Occipital lobe (tissue), 3 donors: ENCODE measurements at places on chromosomes 3 and 15.

GRCh38 chr15:98920091-98920880 is 87.3 kb downstream of the PGPEP1L start:
- DNase-seq: no peak

DNA sequence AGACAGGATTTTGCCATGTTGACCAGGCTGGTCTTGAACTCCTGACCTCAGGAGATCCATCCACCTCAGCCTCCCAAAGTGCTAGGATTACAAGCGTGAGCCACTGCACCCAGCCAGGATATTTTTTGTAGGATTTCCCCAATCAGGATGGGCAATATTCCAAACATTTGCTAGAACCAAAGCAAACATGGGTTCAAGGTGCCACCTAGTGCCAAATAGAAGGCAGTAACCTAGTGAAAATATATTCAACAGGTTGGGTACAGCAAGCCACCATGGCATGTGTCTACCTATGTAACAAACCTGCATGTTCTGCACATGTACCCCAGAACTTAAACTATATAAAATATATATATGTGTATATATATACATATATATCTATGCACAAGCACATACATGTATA is 185.9 kb upstream of the CADM2 start:
- no peak for DNase-seq

GRCh38 chr3:185759512-185759911 is 65.3 kb downstream of the IGF2BP2 start:
- DNase-seq: no peak

DNA sequence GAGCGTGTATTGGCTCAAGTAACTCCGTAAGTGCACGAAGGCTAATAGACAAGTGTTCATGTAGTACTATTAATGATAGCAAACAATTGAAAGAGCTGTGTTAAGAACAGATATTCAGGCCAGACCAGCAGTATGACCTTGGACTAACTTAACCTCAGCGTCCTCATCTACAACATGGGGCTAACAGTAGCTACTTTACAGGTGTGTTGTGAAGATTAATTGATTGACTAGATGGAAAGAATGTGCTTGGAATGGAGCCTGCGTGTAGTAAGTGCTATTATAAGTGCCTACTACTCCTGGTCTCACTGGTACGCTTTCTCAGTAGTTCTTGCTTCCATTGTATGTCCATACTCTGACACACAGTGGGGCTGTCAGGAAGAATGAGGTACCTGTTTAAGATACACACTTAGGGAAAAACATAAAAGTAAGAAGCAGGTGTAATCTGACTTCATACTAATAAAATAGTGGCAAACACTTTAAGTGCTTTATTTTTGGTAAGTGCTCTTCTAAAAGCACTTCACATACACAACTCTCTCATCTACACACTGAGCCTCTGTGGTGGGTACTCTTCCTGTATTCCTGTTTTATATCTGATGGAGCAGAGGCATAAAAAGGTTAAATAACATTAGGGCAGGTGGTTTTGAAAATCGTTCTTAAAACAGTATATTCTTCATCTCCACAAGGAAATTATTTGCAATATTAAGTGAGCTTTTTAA is 24.3 kb upstream of the FBXL22 start:
- no peak for DNase-seq

GRCh38 chr3:71127844-71128243 is 455.7 kb downstream of the FOXP1 start:
- DNase-seq: no peak

DNA sequence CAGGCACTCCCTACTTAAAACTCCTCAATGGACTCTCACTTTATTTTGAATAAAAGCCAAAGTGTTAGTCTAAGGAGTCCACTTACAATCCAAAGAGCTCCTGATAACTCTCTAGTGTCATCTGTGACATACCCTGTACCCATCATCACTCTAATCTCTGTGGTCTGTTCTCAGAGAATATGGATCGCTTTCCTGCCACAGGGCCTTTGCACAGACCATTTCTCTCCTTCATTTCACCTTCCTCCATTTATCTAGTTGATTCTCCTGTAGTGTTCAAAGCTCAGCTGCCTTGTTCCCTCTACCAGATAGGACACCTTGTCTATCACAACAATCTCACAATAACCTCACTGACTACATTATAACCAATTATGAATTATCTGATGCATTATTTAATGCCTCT is 185.4 kb upstream of the KBTBD8 start:
- DNase-seq: no peak

DNA sequence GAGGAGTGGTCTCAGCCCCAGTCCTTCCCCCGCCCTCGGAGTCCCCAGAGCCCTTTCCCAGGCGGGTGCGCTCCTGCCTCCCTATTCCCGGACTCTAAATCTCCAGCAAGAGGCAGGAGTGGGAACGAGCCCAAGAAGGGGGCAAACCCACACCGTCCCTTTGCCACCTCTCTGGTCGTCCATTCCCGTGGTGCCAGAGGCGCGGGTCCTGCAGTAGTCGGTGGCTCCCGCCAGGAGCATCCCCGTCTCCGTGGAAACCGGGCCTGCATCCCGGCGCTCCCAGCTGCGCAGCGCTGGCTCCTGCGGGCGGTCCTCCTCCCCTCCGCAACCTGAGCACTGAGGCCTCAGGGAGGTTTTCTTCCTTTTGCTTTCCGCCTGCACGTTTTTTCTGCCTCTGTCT is 44.8 kb downstream of the LHFPL4 start:
- DNase-seq: no peak

GRCh38 chr3:27024493-27024892 is 344.7 kb downstream of the NEK10 start:
- DNase-seq: no peak

DNA sequence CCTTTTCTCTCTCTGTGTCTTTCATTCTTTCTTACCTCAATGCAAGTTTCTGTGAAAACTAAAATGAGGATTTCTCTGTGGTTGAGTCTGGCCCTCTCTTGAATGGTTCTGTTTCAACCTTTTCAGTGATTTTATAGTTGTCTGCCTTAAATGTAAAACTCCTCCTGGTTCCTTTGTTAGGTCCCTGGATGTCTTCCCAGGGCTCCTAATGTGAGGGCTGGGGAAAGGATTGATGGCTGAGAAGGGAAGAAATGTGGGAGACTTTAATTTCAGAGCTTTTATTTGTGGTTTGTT is 90.6 kb upstream of the GRM7 start:
- no peak for DNase-seq

GRCh38 chr15:35211240-35211902 is 126.3 kb upstream of the NANOGP8 start:
- DNase-seq: no peak

- DNase-seq: no peak
Observed at GRCh38 chr15:60644903-60645302, 166.0 kb upstream of the ICE2 start.

DNA sequence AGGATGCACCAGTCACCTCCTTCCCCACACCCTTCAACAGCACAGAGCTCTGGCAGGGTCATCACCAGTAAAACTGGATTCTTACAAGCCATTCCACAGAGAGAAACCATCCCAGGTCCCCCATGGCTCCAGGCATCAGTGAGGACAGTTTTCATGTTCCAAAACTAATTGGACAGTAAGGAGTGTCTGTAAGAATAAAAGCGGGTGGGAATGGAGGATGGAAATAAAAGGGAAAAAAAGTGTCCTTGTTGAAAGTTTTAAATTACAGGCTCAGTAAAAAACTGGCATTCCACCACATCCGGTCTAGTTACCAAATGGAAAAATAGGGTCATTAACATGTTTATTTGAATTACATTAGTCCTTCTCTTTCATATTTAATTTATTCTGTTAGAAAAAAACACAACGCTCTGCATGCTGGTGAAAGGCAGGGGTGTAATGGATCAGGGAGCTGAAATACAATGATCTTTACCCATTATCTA is 117.4 kb downstream of the TIGIT start:
- DNase-seq: no peak

DNA sequence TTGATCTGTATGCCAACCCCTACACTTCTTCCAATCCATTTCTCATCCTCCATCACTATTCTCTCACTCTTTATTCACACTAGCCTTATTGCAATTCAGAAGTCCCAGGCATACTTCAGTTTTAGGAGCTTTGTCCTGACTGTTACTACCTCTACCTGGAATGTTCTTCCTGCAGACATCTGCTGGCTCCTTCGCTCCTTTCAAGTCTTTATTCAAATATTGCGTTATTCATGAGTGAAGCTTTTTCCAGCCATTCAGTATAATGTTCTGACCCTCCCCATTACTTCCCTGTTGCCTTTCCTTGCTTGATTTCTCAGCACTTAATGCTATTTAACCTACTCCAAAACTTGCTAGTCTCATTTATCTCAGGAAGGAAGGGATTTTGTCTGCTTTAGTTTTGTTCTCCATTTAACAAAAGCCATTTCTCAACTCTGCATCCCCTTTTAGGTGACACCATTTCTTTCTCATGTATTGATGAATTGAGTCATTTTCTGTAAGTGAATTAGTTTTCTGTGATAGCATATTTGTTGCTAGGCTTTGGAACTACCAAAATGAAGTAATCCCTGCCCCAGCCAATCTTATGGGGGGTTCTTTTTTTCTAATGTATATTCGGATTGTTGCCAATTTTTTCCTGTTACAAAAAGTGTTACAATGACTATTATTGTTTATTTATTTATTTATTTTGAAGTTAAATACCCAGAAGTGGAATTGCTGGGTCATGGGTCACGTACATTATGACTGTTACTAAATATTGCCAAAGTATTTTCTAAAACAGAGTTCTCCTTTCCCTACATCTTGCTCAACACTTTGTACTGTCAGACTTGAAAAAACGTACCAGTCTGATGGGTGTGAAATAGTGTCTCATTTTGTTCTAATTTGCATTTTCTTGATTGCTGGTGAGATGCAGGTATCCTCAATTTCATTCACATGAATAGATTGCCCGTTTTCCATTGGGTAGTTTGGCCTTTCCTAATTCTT is 9.4 kb downstream of the ATP11B start:
- DNase-seq: no peak

DNA sequence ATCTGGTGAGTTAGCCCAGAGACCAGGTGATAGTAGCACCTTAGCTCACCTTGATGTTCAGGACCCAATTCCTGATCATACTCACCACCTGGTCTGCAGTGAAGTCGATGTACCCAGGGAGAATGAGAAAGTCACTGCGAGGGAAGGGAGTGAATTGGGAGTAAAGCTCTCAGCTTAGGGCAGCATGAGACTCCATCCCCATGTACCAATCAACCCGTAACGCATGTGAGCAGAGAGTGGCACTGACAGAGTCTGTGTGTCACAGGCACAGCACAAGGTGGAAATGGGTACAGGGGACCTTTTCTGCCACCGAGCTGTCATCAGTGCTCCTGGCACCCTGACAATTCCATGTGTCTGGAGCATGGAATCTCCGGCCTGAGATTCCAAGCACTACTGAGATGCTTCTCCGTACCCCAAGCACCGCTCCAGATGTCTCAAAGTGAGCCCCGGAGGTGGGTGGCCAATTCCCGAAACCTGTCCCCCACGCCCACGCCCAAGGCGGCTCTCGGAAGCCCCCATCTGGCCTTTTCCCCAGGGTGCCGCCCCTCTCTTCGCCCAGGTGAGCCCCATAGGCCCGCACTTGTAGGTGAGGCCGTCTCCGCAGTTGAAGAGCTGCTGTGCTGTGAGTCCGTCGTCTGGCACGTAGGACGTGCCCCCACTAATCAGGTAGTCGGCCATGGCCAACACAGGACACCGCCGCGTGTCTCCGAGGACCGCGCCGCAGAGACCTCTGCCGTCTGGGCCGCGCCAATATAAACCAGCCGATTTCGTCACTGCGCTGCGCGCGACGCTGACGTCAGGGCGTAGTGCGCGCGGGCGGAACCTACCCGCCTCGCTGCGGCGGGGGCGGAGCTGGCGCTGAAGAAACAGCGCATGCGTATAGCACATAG is at the start of gene IMPDH2:
Gene IMPDH2, minus strand, starts transcription at position 726 of the 890 bp plus-strand sequence. Its CDS starts 48 bp downstream, at position 678.
- peak; percentile 89 for DNase-seq

GRCh38 chr3:120448756-120449155 is 2.0 kb downstream of the FSTL1 start:
- no peak for DNase-seq

DNA sequence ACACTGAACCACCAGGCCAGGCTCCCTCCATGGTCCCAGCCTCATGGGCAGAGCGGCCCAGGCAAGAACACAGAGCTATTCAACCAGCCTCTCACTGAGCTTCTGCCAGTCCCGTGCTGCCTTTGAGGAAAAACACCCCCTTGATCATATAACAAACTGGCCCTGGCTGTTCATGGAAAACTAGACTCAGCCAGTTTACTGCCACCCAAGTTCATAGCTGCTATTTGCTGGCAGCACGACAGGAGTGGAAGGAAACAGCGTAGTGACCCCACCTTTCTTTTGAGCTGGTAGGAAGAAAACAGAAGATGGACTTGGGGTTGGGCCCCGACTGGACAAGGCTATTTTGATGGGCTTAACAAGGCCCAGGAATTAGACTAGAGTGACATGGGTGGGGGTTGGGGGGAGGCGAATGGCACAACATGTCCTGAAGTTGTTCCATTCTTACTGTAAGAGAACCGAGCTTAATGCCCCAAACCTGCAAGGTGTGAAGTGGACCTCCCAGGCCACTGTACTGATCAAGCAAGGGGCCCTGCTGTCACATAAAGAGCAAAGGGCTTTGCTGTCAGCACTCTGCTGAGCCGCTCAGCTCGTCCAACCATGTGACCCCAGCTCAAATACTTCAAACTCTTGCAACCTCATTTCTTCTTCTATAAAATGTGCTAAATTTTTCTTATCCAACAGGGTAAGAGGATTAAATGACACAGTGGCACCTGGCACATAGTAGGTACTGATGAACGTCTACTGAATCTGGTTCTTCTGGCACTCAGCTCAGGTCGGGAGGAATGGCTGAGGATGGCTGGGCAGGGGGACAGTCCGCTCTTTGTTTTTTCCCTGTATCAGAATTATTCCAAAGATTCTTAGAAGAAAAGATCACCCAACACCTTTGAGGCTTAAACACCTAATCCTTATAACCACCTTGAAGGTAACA is 1.6 kb downstream of the FBXL22 start:
- no peak for DNase-seq

DNA sequence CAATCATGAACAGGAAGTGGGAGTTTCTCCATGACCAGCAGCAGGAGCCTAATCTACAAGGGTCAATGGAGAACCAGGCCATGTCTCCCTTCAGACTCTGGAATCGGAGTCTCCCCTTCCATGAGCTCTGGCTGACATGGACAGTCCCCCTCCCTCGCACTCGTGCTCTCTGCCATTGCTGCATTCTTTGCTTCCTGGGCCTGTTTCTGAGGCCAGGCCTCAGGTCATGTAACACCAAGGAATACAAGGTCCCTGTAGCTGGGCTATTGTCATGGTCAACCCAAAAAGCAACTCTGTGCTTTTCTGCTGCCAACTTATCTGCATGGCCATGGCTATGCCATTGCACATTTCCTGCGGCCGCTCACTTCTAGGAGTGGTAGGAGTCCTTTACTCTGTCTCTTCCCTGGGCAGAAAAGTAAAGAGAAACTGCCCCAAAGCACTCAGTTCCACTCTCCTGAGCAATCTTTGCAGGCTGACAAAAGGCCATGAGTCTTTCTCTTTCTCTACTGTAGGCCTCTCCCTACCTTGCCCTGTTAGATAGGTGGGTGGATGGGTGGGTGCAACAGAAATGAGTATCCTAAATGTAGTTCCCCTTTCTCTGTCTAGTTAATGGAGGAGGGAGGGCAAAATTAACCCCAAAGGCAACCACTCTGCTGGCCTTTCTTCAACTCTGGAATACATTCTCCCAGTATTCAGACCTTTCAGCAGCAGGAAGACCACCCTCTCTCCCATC is 40.8 kb upstream of the PROK2 start:
- no peak for DNase-seq
